ENCODE measurements at places on chromosomes 1 and 21.

- no peak for DNase-seq
Observed at GRCh38 chr1:232305050-232305449, 324.9 kb downstream of the SIPA1L2 start.

DNA sequence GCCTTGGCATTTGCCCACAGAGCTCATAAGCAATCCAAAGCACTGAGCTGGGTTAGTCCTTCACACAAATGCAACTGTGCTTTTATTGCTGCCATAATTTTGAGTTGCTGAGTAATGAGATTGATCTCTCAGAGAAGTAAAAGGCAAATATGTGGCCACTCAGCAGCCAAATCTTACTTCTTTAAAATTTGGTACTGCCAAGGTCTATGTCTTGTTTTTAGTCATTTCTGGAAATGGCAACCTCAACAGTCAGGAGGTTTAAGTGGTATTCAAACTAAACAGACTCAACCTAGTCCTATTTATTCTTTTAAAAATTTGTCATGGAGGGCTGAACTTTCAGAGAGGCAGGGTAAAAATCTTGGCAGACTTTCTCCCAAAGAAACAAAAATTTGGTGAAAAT, 216.4 kb upstream of the GJB5 start:
- DNase-seq: no peak

DNA sequence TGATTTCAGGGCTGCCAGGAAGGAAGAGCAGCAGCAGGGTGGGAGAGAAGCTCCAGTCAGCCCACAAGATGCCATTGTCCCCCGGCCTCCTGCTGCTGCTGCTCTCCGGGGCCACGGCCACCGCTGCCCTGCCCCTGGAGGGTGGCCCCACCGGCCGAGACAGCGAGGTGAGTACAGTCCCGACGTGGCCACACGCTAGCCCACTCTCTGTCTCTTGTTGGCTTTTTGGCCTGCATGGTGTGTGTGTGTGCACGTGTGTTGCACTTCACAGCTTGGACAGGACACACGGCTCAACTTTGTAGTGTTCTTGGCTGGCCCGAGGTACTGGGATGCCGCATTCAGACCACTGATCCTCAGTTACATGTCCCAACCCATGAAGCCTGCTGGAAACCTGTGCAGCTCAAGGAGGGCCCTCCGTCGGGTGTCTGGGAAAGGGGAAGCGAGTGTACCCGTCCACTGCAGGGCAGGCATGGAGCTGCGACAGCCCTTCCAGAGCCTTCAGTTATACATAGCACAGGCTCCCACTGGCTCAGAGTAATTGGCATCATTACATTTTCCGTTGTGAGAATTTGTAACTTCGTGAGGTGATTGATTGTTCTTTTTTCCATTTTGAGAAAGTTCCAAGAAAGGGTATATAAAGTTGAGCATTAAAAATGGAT, 454 bp downstream of the CORT start:
- DNase-seq: no peak

GRCh38 chr1:212208978-212209644, 76.1 kb upstream of the PPP2R5A start:
- DNase-seq: no peak

DNA sequence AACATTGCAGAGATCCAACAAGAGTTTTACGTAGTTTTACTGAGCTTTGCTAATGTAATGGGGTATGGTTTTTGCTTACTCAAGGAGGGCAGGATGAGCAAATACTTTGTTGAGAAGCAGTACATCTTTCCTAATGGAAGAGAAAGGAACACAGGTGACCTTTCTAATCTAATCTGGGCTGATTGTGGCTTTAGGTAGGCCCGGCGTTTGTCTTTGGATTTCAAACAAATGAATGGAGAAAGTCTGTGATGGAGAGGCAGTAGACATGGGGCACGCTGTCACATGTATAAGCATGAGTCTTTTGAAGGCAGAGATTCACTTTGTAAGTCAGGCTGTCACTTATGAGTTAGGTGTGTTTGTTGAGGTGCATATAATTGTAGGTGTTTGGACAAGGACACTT, 1.7 kb downstream of the PLEKHM2 start:
- peak; percentile 20 for DNase-seq

GRCh38 chr1:7940745-7941436, at the start of gene TNFRSF9:
TNFRSF9 (minus strand) TSS chr1:7940839; CDS start chr1:7939994, 845 bp downstream.
- peak; percentile 60 for DNase-seq
